Lower lobe of right lung (tissue), 2 donors: ENCODE measurements at places on chromosomes 3 and 15. TPM values are rescaled to one million over a fixed set of nuclear protein-coding genes. Genes with fewer than 3 reads are reported as not detected.

DNA sequence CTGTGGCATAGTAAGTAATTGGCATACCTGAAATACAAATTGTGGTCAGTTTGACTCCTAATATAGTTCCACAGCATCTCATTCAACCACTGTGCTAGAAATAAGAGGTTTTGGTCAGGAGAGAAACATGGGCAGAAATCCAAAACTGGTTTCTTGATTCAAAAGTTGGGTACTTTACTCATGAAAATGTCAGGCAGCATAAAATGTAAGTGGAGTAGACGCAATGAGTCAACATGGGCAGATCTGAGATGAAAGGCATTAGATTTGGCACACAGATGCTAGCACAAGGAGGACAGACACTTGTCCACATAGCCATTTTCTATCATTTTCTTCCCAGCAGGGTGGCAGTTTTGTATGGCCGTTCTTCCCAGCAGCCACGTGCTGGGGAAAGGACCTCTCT is 255.8 kb upstream of the CDIN1 start:
- H3K27ac ChIP-seq = no peak overlapping the region
- H3K4me1 ChIP-seq = no peaks in the 10 kb centered on the region
- H3K36me3 ChIP-seq = no peaks in the 10 kb centered on the region
- no peak overlapping the region for H3K4me3 ChIP-seq

- peaks cover 61% of the 10 kb centered on the region for H3K4me1 ChIP-seq
- H3K27me3 ChIP-seq = no peaks in the 10 kb centered on the region
- H3K27ac ChIP-seq = peak overlapping the region; percentile 99
Observed at GRCh38 chr15:44712346-44713005, 1.2 kb downstream of the B2M start.

DNA sequence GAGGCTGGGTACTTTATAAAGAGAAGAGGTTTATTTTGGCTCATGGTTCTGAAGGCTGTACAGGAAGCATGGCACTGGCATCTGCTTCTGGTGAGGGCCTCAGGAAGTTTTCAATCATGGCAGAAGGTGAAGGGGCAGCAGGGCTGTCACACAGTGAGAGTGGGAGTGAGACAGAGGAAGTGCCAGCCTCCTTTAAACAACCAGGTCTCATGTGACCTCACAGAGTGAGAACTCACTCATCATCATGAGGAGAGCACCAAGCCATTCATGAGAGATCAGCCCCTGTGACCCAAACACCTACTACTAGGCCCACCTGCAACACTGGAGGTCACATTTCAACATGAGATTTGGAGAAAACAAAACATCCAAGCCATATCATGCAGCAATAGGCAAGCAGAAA is 9.3 kb upstream of the RFTN1 start:
- no peaks in the 10 kb centered on the region for H3K27me3 ChIP-seq
- H3K4me3 ChIP-seq = no peak overlapping the region
- no peaks in the 10 kb centered on the region for H3K36me3 ChIP-seq
- H3K27ac ChIP-seq = no peak overlapping the region
- no peaks in the 10 kb centered on the region for H3K4me1 ChIP-seq

Gene OIP5
- 0.62 TPM for total RNA-seq

Gene PROK2
- total RNA-seq = 7.4 TPM
